ENCODE measurements at places on chromosomes 6 and 20.

DNA sequence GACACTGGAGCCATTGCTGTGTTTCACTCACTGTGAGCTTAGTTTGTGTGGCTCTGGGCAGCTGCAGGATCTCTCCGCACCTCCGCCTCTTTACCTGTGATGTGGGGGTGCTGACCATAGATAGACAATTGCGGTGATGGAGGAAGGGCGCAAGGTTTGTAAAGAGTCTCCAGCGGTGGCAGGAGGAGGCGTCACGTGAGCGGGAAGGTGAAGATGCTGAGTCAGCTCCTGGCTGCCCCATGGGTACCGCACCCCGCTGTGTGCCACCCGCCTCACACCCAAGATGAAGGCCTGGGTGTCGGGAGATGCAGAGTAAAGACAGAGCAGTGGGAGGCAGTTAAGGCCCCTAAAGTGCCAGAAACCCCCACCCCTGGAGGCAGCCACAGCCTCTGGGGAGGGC, 9.0 kb upstream of the KCNQ2 start:
- DNase-seq: no peak
- H3K27me3 ChIP-seq: no peaks in the 10 kb centered on the region
- no peak overlapping the region for H3K4me3 ChIP-seq
- no peaks in the 10 kb centered on the region for H3K36me3 ChIP-seq
- H3K4me1 ChIP-seq: peaks cover 18% of the 10 kb centered on the region

- no peak for DNase-seq
- H3K4me1 ChIP-seq: peaks cover 5% of the 10 kb centered on the region
- no peak overlapping the region for H3K4me3 ChIP-seq
- no peaks in the 10 kb centered on the region for H3K27me3 ChIP-seq
- no peak overlapping the region for H3K27ac ChIP-seq
These were observed 11.0 kb downstream of the RIPOR3 start for GRCh38 chr20:50680105-50680960.

GRCh38 chr6:38739532-38739931, 24.4 kb downstream of the DNAH8 start:
- no peak overlapping the region for H3K27ac ChIP-seq
- H3K36me3 ChIP-seq: no peaks in the 10 kb centered on the region
- H3K27me3 ChIP-seq: no peaks in the 10 kb centered on the region
- H3K4me3 ChIP-seq: no peak overlapping the region

DNA sequence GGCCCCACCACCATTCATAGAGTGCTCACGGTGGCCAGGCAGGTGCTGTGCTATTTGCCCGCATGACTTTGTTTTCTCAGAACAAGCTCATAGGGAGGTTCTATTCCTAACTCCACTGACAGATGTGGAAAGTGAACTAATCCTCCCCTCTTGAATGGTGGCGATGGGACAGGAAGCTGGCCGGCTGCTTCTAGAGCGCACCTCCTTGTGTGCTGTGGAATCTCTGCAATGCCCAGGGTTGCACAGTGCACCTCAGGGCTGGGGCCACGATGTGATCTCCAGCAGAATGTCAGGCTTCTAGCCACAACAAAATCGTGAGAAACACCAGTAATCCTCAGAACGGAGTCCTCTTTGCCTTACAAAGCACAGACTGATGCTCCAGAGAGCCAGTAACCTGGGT, 53.8 kb upstream of the SLC22A23 start:
- no peak overlapping the region for H3K27ac ChIP-seq
- DNase-seq: no peak
- H3K27me3 ChIP-seq: no peaks in the 10 kb centered on the region
- H3K4me1 ChIP-seq: peaks cover 13% of the 10 kb centered on the region

DNA sequence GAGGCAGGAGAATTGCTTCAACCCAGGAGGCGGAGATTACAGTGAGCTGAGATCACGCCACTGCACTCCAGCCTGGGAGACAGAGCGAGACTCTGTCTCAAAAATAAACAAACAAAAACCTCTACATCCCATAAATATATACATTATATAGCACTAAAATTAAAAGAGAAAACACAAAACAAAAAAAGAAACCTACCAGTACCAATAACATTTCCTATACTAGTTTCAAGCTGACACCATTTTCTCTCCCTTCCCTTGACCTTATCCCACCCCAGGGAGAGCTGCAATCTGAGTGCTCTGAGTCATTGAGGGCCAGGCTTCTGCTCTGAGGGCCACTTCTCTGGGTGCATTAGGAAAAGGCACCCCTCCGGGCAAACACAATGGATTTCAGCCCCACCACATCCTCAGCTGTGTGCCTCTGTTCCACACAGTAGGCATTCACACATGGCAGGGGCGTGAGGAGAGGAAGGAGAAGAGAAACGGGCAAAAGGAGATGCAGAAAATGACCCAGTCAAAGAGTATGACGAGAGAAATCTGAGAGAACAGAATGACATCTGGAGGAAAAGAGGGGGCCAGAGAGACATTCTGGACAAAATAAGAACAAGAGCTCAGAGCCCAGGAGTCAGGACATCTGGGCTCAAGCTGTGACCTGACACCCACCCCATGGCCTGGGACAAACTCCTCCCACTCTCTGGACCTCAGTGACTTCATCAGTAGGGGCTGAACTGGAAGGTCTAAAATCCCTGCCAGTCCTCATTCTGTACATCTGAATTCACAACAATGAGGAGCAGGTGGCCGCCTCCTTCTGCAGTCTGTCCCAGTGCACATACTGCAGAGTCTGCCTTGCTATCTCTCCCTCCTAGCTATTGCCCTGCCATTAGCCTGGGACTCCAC, 18.2 kb downstream of the TRIM26 start:
- H3K4me1 ChIP-seq: no peaks in the 10 kb centered on the region
- DNase-seq: no peak
